ENCODE measurements at places on chromosomes 3 and 15.

DNA sequence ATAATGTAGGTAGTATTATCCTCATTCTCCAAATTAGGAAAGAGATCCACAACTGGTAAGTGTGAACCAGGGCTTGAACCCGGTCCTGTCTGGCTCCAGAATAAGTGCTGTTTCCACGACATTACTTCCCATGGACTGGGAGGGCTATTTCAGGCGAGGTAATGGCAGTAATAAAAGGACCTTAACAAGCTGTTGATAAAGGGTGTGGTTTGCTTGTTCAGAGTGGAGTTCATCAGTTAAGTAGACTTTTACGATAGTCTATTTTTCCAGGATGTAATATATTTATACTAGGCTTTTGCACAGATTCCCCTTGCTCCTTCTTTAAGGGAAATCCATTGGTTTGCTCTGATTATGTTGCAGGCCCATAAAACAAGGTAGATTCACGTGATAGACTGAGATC is 88.4 kb upstream of the TNFAIP8L3 start:
- no peak for DNase-seq

GRCh38 chr15:100255644-100256043 is 86.1 kb downstream of the ADAMTS17 start:
- DNase-seq = no peak

DNA sequence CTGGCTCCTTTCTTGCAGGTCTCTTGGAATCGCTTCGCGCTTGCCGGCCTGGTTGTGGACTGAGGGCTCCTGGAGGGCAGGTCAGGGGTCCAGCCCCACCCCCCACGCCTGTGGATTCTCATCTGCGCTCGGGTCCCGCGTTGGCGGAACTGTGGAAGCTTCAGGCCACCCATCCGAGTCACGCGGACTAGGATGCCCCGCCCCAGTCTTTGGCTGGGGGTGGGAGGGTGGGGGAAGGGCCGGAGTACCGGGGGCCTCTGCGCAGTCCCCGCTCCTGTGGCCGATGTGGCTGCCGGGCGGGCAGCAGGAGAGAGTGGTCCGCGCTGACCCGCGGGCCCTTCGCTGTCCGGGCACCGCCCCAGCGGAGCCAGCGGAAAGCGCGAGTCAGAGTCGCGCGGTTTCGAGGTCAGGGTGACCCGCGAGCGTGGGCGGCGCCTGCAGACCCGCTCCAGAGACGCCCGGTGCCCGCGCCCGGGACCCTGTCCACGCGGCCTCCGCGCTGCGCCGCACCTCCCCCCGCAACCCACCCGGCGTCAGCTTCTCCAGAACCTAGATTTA is 114.2 kb downstream of the KLF13 start:
- peak; percentile 27 for DNase-seq

- no peak for DNase-seq
These were observed 124.2 kb downstream of the SATB1 start for GRCh38 chr3:18300916-18301315.

- no peak for DNase-seq
These were observed 22.8 kb downstream of the PTPRG start for GRCh38 chr3:61583890-61584875.

GRCh38 chr3:153767601-153768560 is 353.3 kb upstream of the ARHGEF26 start:
- DNase-seq = no peak

GRCh38 chr3:187186801-187187421 is 10.4 kb upstream of the RTP1 start:
- peak; percentile 94 for DNase-seq

DNA sequence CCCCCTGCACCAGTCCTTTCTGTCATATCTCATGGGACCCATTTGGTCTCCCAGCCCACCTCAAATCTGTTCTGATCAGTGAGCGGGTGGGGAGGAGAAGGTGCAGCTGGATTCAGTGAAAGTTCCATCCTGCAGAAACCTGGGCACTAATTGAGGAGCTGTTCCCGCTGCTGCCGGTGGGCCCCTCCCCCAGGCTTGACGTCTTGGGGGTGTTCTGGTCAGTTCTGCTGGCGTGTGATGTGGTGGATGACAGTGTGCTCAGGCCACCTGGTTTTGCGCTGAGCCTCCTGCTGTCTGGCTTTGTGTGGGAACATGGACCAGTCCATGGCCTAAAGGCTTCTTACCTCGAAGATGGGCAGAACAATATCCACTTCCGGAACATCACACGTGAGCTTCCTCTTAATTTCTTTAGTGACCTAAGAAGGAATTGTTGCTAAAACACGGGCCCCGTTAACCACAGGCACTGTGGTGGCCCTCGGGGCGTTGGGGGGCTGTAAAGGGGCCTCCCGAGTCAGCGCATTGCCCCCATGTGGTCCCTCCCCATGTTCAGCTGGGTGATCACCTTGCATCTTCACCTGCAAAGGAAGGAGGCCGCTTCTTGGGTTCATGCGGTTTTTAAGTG is 59.7 kb downstream of the RGMA start:
- DNase-seq = peak; percentile 38

DNA sequence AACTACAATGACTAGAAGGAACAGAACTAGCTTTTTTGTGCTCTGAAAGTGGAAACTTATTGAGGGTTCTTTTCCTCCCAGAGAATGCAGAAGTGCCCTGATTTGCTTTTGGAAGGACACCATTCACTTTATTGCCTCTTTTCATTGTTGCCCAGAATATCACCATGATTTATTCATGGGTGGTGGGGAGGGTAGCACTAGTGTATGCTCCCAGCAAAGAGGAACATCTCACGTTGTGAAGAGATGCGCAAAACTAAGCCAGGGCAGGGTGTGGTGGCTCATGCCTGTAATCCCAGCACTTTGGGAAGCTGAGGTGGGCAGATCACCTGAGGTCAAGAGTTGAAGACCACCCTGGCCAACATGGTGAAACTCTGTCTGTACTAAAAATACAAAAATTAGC is 31.4 kb downstream of the FLNB start:
- no peak for DNase-seq

DNA sequence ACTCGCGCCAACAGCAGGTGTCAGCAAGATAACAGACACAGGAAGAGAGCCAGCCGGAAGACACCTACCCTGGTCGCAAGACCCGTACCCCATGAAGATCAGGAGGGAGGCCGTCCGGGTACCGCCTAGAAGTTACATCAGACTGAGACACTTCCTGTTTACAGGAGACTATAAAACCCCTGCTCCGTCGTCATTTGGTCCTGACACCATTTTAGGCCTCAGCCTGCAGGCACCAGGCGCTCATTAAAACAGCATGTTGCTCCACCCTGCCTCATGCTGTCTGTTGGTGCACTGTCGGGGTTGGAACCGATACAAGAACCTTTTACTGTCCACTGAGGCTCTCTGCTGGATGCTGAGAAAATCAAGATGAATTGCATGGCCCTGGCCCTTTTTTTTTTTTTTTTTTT is 15.6 kb upstream of the PRTG start:
- no peak for DNase-seq

GRCh38 chr3:19439944-19440343 is 291.6 kb downstream of the KCNH8 start:
- no peak for DNase-seq

DNA sequence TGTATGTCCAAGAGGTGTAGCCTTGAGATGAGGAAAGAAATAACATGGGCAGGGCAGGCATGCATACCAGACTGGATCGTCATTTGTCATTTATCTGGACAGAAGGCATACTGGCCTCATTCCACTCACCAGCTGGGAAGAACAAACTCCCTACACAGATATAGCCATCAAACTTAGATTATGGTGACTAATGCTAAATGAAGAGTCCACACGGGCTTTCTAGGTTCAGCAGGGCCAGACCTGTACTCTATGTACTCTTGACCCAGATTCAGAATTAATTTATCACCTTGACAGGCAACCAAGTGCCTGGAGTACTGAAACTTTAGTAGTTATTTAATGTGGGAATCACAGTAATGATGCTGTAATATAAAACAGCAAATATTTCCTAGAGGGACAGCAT is 164.3 kb upstream of the IL12A start:
- peak; percentile 90 for DNase-seq

GRCh38 chr15:72964542-72964941 is 87.7 kb upstream of the NEO1 start:
- no peak for DNase-seq

DNA sequence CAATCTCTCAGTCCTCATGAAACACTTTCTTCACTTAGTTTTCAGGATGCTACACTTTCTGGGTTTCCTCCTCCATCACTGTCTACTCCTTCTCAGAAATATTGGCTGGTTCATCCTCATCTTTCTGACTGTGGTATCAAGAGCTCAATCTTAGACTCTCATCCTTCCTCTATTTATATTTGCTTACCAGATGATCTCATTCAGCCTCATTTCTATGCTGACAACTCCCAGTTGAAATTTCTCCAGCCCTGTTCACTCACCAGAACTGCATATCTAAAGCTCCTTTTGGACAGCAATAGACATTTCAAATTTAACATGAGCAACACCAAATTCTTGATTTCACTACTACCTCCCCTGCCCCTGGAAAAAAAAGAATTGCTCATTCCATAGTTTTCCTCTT is 48.0 kb upstream of the FBN1 start:
- DNase-seq = peak; percentile 72

Data from IMR-90 (cell line).